ENCODE measurements at places on chromosomes 2 and 18. TPM values are rescaled to one million over a fixed set of nuclear protein-coding genes. Genes with fewer than 3 reads are reported as not detected.

The ZNF519 gene
- total RNA-seq, result 34.7 TPM

The CXCR2 gene
- total RNA-seq, result 0.48 TPM

The EN1 gene
- total RNA-seq, result not detected

The DLGAP1 gene
- 7.5 TPM for total RNA-seq

The MC4R gene
- total RNA-seq, result 0.16 TPM

The CYP1B1 gene
- 16.7 TPM for total RNA-seq

The PLCD4 gene
- 6.7 TPM for total RNA-seq

The SOWAHC gene
- 28.2 TPM for total RNA-seq

The EMILIN1 gene
- total RNA-seq, result 122 TPM

The ASPRV1 gene
- 2.9 TPM for total RNA-seq

The CLASP1 gene
- 109 TPM for total RNA-seq

The TMEM87B gene
- total RNA-seq, result 44.3 TPM

The FTCDNL1 gene
- total RNA-seq, result 0.85 TPM

The LYPD1 gene
- total RNA-seq, result 0.79 TPM

The ABCA12 gene
- 0.58 TPM for total RNA-seq

The HOXD3 gene
- total RNA-seq, result 5.2 TPM

The DNAH7 gene
- 3.5 TPM for total RNA-seq

The LRPPRC gene
- total RNA-seq, result 87.6 TPM

The ABCB11 gene
- 0.11 TPM for total RNA-seq

The GAL3ST2 gene
- not detected for total RNA-seq

The CYS1 gene
- total RNA-seq, result 7.2 TPM

The PLCL1 gene
- 17.8 TPM for total RNA-seq

The LYG2 gene
- total RNA-seq, result not detected

The STEAP3 gene
- total RNA-seq, result 1.1 TPM

The SIX2 gene
- 2.7 TPM for total RNA-seq

The THSD7B gene
- total RNA-seq, result 4.0 TPM

The SLC16A14 gene
- total RNA-seq, result 13.7 TPM

The HNMT gene
- 179 TPM for total RNA-seq

The KIF5C gene
- 10.8 TPM for total RNA-seq

The CCT4 gene
- total RNA-seq, result 122 TPM

The RSAD2 gene
- 11.1 TPM for total RNA-seq

The DRC1 gene
- 1.0 TPM for total RNA-seq
